Activated gamma-delta T cell treated with Interleukin-2 at 50 U/mL for 16 hours (primary cell): ENCODE measurements at places on chromosomes 2 and 18.

GRCh38 chr2:134555411-134555810, 163.4 kb downstream of the TMEM163 start:
- DNase-seq = no peak

GRCh38 chr18:79071037-79071436, 1.8 kb downstream of the ATP9B start:
- no peak for DNase-seq

- no peak for DNase-seq
Measured at GRCh38 chr2:100592226-100592625, 29.4 kb downstream of the PDCL3 start.

- DNase-seq = peak; percentile 34
Measured at GRCh38 chr2:39124746-39125057, 3.9 kb upstream of the SOS1 start.

DNA sequence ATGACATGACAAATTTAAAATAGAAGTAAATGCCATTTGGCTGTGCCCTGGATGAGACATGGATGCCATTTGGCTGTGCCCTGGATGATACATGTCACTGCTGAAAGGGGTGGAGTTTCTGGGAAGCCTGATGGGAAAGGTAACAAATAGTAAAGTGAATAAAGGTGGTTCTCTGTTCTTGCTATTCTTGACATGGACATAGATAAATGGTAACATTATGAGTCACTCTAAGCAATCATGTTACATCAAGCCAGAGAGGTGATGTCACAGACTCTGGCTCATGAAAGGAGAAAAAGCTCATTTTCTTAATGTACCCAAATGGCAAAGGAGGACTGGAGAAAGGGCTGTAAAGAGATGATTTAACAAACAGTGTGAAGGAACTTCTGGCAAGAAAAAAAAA, 86.4 kb downstream of the EML6 start:
- no peak for DNase-seq
